Fibroblast of skin of right biceps (primary cell): ENCODE measurements at places on chromosomes 5 and 9.
A peak's percentile ranks its signal among the peaks of the same experiment; 100 is the strongest.

GRCh38 chr9:107973451-107973850, 483.9 kb upstream of the KLF4 start:
- no peak for DNase-seq

GRCh38 chr5:50593681-50594080, 72.8 kb upstream of the PARP8 start:
- DNase-seq = no peak

DNA sequence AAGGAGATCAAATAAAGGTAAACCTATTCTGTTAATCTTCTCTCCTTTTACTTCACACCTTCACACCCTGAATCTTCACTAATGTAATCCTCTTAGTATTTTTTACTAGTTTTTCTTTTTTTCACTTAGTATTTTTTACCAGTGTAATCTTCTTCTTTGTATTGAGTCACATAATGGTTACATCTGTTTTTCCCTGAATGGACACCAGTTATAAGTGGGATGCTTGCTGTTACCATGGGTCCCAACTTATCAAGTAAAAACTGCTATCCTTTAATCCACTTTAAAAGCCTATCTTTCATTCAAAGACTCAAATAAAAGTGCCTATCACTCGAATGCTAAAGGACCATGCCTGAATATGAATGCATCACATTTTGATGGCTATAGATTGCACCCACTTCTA, 15.1 kb downstream of the ZFAND5 start:
- DNase-seq = no peak

DNA sequence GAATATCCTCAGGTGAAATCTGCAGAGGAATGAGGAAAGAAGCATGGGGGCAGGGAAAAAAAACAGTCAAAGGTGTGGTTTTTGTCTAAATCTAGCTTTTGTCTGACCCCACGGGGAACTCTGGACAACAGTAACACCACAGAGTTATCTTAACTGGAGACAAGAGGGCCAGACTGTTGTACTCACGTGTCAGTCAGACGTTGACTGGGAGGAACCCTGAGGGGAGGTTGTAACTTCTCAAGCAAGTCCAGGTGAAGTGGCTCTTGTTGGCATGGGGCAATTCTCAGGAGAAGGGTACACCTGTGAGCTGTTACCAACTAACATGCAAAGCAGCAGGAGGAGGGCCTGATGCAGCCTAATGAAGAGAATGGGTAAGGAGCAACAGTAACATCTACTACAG, 44.1 kb upstream of the SHISAL2B start:
- no peak for DNase-seq

DNA sequence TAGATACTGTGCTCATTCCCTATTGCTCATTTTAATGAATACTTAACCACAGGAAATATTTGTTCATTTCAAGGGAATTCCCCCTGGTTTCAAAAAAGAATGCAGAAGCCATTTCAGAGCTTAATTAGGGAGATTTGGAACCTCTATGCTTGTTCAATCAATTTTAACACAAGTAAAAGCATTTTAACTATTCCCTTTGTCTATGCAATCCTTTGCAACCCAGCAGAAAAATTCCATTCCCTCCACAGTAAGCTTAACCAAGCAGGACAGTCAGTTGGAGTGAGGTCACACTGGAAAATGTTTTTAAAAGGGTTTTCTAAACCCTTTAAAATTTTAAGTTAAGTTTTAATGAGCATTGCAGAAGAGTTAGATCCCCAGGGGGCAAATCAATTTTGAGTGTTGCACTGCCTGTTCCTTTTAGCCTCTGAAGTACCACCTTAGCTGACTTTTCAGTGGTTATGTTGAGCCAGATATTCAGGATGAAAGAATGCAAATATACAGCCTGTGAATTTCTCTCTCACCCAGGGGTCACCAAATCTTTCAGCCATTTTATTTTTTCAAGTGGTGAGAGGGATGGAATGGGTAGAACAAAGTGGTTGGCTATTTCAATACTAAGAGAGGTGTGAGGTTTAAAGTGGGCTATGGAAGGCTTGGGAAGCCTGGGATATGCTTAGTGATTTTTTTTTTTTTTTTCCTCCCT, 356.2 kb upstream of the NUDT12 start:
- peak; percentile 90 for DNase-seq

GRCh38 chr5:76691467-76692273, 24.3 kb upstream of the F2R start:
- DNase-seq = peak; percentile 94

DNA sequence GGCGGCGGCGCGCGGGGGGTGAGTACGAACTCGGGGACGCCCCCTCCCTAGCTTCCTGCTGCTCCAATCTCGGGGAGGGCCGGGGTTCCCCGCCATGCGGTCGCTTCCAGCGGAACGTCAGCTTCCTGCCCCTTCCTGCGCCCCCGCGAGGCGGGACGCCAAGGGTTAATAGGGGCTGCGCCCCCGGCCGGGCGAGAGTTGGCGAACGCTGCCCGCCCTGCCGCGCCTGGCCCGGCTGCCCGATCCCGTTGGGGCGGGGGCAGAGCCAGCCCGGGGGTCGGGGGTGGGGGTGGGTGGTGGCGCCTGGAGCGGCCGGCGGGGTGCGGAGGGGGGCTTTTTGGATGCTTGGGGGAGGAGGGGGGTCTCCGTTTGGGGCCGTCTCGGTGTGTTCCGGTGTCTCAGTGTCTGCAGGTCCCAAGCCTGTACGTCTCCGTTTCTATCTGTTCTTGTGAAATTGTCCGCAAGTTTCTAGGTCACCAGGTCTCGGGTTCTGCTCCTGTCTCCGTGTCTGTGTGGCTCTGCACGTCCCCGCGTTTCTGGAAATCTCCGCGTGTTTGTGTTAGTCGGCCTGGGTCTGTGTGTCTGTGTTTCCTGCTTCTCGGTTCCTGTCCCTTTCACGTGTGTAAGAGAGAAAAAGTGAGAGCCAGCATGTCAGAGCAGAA, 789 bp downstream of the COL27A1 start:
- DNase-seq = peak; percentile 23

DNA sequence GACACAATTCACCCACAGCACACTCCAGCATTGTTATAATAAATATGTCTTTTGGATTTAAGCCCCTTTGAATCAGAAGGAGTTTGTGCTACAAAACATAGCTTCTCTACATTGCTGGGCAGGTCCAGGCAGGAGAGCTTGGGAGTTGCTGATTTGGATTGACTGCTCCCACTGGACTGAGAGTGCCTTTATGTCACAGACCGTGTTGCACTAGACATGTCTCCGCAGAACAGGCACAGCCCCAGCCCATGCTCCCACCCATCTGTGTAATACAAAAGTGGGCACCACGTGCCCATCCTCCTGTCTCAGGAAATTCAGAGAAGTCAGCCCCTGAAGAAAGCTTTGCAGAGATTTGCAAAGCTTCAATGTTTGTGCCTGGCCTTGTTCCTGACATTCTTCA, 117.1 kb downstream of the MED10 start:
- DNase-seq = no peak

GRCh38 chr5:178356431-178356872, 123.8 kb upstream of the PHYKPL start:
- DNase-seq = peak; percentile 52

DNA sequence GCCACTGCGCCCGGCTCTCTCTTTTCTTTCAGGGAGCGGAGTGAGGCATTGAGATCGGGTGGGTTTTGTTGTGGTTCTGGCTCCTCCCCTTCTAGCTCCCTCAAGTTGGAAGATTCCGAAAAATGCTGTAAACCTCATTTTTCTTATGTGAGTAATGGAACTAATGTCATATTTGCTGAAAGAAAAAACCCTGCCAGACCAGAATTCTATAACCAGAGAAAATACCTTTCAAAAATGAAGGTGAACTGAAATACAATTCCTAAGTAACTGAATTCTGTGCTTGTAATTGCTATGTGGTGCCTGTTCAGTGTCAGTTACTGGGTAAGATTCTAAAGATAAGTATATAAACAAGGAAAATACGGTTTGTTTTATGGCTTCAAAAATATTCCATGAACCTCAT, 30.9 kb upstream of the CDK20 start:
- peak; percentile 58 for DNase-seq
